ENCODE measurements at places on chromosomes 5 and 9. TPM values are rescaled to one million over a fixed set of nuclear protein-coding genes. Genes with fewer than 3 reads are reported as not detected.

GRCh38 chr5:179297026-179297425, 48.2 kb downstream of the ADAMTS2 start:
- no peak for DNase-seq

DNA sequence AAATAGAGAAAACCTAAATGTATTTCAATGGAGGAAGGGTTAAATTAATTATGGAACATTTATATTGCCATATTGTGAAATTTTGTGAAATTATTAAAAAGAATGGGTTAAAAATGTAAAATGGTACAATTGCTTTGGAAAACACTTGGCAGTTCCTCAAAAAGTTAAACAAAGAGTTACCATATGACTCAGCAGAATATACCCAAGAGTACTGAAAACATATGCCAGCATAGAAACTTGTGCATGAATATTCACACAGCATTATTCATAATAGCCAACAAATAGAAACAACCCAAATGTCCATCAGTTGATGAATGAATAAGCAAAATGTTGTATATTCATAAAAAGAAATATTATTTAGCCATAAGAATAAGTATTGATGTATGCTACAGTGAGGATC, 181.0 kb upstream of the MAST4 start:
- no peak for DNase-seq

Gene ACTBL2
- total RNA-seq = not detected

GRCh38 chr5:56475689-56476486, 242.8 kb upstream of the ANKRD55 start:
- DNase-seq = no peak

Gene PCDHA8
- total RNA-seq = not detected

GRCh38 chr5:55039843-55040242, 15.8 kb downstream of the GZMK start:
- no peak for DNase-seq

DNA sequence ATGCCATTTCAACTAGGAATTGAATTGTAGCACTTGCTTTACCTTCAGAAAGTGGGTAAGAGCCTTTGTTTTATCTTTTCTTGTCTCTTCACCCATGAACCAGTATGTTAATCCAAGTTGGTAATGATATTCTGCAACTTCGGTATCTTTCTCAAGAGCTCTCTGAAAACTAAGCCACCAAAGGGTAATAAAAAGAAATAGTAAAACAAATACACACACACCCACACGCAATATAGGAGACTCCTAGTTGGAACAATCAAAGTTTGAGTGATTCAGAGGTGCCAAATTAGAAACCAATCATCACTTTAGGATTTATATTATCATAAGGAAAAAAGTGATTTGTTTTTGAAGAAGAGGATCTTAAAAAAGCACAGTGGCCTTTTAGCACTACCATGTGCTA, 30.4 kb downstream of the SKIC3 start:
- DNase-seq = no peak

Gene ZNF658
- total RNA-seq = 3.8 TPM

- DNase-seq = no peak
These were observed 260.4 kb downstream of the CWC27 start for GRCh38 chr5:65029178-65029577.

- no peak for DNase-seq
These were observed 90.5 kb downstream of the ANKH start for GRCh38 chr5:14781106-14781505.

DNA sequence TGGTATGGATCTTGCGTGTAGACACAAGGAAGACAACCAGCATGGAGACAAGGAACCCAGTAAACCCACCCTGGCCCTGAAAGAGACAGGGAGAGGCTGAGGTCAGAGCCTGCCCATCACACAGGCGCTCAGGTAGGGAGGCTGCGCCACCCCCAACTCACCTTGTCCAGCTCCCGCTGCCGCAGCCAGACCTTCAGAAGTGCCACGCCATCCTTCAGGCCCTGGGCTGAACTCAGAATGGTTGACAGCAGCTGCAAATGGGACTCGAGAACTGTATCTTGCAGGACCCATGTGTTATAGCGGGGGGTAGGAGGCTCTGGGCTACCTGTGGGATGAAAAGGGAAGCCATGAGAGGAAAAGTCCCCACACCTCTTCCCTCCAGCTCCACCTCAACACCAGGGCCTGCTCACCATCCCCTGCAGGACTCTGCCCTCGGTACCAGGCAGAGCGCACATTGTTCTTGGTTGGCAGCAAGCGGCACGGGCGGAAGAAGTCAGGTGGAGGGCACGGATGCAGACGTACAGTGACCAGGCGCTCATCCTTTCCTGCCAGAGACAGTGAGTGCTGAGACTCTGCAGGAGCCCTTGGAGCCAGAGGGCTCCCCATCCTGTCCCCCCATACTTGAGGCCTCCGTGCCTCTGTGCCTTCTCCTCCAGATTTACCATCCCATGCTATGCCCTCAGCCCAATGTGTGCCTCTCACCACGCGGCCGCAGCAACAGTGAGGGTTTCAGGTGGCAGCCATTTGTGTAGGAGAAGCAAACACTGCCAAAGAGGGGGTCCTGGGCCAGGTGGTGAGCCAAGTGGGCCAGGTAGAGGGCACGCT, 4.7 kb downstream of the NOL6 start:
- DNase-seq = no peak

Gene SARDH
- total RNA-seq = 1.3 TPM

Gene DAPK1
- total RNA-seq = 4.3 TPM

- DNase-seq = no peak
These were observed 180.0 kb downstream of the SPATA31D1 start for GRCh38 chr9:82168585-82168984.

DNA sequence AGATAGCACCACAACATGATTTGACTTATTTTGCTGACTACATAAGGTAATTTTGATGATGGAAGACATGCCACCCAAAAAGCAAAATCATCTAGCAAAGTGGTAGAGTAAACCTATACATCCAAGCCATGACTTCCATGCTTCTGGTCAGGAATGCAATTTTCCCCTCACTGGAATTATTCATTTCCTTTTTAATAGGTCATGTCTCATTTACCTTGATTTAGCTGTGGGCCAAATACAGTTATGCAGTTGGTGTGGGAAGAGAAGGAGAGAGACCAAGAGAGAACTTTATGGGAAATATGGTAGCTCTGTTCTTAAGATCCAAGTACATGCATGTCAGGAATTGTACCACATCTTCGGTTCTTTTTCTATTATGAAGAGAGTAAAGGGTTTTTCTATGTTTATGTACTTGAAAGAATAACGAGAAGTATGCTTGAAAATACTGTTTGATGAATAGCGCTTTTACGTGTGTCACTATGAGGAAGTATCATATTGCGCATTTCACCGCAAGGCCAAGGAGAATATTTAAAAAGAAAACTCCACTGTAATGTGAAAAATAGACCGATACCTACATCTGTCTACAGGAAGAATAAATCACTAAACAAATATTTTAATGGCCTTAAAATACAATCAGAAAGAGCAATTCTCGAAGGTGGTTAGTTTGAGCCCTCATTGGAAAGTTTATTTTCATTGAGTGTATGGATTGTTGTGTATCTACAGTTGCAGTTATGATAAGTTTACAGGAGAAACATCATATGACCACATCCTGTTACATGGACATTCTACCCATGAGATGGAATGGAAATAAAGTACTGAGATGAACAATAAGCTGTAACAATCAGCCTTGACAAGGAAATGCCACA, 134.0 kb downstream of the FOXD1 start:
- no peak for DNase-seq

- DNase-seq = no peak
These were observed 58.0 kb upstream of the FBN2 start for GRCh38 chr5:128596071-128596470.

GRCh38 chr5:12313602-12314001, 409.4 kb upstream of the CTNND2 start:
- DNase-seq = no peak

DNA sequence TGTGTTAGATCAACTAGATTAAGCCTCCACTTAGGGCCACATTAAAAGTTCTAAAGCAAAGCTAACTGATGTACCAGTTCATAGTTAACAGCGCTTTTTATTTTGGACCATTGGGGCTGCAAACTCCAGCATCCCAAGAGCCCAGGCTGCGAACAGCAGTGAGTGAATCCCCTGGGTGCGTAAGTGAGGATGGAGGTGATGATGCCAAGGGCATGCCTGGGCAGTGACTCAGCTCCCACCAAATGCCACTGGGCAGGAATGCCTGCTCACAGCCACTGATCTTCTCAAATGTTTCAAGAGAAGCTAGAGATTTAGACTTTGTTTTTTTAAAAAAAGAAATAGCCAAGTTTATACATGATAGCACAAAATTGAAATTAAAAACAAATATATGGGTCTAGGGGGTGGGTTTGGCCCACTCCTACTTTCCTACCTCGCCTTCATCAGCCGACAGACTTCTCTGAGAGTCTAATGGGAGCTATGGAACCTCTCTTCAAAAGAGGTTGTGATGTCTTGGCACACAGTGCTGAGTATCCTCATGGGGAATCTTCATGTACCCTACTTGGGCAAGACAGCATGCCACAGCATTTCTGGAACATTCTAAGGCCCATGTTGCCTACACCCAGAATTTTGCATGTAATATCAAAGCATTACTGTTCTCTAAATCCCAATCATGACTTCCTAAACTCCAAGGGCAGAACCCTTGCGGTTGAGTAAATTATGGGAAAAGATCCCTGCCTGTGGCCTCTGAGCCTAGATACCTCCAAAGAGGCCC, 398.1 kb downstream of the EBF1 start:
- DNase-seq = no peak

GRCh38 chr5:39177631-39177964, 41.8 kb downstream of the FYB1 start:
- DNase-seq = no peak

DNA sequence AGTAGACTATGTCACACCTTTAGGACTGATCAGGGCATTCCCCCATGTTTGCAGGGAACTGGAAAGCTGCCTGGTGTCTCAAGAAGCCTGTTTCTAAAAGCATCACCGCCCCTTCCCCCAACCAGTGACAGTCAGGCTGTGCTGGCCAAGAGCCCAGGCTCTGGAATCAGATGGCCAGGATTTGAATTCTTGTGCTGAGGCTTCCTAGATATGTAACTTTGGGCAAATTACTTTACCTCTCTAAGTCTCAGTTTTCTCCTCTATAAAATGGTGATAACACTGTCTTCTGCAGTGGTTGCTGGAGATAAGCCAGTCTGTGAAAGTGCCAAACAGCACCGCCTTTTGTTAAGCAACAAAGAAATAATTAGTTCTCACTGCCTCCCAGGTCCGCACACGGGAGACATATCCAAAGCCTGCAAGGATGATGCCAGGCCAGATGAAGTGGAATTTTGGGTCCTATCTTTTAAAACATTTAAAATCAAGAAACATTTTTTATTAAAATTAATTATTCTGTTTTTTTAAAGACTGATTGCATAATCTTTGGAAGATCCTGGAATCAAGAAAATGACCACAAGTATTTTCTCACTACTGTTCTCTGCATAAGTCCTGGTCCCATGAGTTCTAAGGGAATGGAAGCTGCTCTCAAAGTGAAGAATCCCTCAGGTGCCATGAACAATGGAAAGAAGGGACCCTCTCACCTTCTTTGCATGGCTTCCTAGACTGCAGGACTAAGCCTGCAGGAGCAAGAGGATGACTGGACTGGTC, 13.9 kb downstream of the SLC31A2 start:
- DNase-seq = no peak

Data from CD8-positive, alpha-beta memory T cell (primary cell).